ENCODE measurements at places on chromosomes 4 and X.
A peak's percentile ranks its signal among the peaks of the same experiment; 100 is the strongest.

- peak; percentile 8 for DNase-seq
Observed at GRCh38 chr4:60463857-60464502, 736.1 kb upstream of the ADGRL3 start.

DNA sequence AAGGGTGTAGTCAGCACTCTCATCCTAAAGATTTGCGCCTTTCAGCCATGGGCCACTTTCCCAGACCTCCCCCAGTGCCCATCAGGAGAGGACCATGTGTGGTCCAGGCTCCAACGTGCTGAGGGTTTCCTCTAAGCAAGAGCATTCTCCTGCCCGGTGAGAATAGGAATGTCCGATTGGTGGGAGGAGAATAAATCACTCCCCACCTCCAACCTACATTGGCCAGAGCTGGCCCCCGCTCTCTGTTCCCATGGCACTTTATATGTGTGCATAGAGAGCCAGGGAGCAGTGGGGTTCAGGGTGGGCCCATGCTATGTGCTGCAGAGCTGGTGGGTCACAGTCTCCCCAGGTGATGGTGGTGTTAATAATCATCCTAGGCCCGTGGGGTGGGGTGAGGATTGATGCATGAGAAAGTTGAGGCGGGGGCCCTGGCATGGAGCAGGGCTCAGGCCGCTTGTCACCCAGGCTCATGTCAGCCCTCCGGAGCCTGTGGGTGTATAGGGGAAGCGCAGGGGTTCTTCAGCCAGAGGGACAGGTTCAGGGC, 6.8 kb upstream of the SORCS2 start:
- DNase-seq = no peak

- DNase-seq = no peak
Observed at GRCh38 chrX:136199365-136199764, 51.8 kb downstream of the MAP7D3 start.

GRCh38 chr4:80143307-80143679, 54.0 kb upstream of the PRDM8 start:
- DNase-seq = peak; percentile 92

GRCh38 chrX:48107717-48108116, 22.7 kb upstream of the SPACA5B start:
- DNase-seq = peak; percentile 13

DNA sequence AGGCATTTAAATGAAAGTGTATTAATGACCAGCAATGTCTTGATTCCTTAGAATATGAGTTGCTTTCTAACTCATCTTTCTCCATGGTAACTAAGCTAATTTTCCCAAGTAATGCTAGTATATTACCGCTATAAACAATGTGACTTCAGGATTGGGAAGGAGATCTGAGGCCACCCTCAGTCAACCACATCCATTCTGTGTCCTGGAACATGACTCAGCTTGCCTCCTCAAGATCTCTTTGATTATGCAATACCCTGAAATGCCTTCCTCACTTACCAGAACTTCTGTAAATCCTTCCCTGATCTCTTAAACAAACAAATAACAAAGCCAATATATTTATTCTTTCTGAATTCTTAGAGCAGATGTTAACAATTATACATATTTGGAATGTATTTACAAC, 1495.5 kb downstream of the PCDH18 start:
- no peak for DNase-seq

DNA sequence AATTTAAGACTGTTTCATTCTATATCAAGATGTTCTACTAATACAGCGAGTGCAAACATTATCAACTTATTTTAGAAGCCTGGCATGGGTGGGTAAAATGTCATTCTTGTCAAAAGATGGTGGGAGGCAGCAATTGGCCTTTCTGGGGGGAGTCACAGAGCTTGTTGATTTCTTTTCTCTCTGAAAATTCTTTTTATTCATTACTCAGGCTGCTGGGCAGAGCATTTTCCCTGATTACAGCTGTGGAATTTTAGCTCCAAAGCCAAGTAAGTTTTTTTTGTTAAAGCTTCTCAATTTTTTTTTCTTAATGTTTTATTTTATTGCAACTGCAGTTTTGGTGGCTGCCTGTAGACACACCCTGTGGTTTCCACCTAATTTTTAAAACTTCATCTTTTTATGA, 50.4 kb downstream of the GPC4 start:
- no peak for DNase-seq

DNA sequence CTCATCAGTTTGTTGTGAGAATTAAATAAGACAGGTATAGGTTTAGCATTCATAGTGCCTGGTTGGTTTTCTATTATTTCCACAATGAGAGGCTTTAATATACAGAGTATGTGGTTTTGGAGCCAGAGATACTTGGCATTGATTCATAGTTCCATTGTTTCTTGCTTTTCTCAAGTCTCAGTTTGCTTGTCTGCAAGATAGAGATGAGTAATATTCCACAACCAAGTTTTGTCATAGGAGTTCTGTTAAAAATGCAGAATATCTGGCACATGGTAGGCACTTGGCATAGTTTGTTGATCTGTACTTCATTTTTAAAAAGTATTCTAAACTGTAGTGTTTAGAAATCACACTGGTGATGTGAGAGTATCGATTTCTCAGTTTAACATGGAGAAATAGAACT, 37.5 kb upstream of the EDA2R start:
- DNase-seq = no peak

DNA sequence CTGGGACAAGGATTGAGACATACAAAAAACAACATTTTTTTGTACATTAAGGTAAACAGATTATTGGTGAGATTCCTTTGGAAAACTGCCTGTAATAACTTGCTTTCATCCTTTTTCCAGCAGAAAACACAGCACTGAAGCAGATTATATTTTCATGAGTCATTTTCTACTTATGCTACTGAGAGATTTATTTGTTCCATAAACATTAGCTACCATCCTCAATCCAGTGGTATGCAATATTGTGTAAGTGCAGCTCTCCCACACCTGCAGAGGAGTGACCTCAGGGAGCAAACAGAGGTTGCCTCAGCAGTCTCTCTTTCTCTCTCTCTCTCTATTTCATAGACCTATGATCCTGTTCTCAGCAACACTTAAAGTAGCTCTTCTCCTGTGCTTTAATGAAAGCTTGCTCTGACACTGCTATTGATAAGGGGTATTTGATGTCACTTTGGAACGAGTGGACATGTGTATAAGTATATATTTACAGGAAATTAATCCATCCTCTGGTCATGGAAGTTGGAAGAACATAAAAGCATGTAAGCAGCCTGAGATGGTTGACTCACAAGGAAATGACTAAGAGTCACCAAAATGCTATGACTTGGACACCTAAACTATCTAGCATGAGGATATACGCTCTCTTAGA, 163.7 kb upstream of the SPANXC start:
- no peak for DNase-seq

GRCh38 chrX:106144755-106145639, 23.1 kb upstream of the PWWP3B start:
- DNase-seq = no peak

DNA sequence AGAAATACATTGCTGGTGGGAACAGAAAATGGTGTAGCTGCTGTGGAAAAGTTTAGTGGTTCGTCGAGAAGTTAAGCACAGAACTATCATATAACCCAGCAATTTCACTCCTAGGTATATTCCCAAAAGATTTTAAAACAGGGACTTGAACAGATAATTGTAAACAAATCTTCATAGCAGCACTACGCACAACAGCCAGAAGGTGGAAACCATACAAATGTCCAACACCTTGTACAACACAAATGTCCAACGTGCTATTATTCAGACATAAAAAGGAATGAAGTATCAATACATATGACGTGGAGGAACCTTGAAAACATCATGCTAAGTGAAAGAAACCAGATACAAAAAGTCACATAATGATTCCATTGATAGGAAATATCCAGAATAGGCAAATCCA, 37.9 kb downstream of the CUL4B start:
- no peak for DNase-seq

GRCh38 chrX:136475236-136475635, 12.5 kb upstream of the BRS3 start:
- no peak for DNase-seq
